ENCODE measurements at places on chromosomes 13 and 19.

DNA sequence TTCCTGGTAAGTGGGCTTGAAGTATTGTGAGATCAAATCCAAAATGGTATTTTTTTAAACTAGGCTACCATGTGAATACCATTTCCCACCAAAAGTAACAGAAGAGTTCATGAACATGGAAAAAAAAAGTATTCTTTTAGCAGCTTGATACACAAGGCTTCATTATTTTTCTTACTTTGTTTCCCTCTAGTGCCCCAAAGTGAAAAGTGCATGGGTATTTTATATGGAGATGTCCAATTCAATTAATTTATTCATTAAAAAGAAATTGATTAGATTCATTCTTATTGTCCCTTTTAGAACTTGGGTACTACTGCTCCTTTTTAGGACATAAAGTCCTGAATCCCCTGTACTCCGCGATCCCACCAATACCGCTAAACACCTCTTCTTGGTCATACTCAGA is 28.6 kb upstream of the SCEL start:
- DNase-seq, result no peak

DNA sequence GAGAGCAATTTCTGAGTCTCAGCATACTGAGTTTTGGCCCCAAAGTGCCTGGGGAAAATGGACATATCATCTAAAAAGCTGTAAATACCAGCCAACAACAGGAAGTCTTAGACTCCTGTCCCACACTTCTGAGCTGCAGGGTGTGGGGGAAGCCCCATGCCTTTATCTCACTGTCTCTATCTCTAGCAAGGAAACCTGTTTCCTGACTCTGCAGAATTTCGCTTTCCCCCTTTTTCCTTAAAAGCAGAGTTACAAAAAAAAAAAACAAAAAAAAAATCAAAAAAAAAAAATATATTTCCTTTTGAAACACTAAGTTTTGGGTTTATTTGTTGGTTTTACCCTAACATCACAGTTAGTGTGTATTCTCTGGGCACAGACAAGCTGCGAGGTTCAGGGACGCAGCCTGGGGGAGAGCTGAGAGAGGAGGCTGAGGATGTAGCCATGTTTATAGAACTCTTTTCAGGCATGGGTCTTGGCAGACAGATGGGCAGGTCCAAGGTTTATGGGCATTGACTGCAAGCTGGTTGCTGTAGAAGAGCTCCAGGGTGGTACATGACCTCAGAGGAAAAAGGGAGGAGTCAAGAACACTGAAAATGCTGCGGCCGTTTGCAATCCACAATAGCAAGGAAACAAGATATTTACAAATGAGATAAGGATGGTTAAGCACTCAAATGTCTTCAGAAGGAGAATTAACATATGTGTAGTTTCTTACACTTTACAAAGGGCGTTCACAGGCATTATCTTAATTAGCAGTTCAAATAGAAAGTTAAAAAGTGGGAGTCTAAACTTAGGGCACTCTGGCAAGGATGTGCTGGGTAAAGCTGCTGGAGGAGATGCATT is 4.9 kb downstream of the MBNL2 start:
- DNase-seq, result no peak

DNA sequence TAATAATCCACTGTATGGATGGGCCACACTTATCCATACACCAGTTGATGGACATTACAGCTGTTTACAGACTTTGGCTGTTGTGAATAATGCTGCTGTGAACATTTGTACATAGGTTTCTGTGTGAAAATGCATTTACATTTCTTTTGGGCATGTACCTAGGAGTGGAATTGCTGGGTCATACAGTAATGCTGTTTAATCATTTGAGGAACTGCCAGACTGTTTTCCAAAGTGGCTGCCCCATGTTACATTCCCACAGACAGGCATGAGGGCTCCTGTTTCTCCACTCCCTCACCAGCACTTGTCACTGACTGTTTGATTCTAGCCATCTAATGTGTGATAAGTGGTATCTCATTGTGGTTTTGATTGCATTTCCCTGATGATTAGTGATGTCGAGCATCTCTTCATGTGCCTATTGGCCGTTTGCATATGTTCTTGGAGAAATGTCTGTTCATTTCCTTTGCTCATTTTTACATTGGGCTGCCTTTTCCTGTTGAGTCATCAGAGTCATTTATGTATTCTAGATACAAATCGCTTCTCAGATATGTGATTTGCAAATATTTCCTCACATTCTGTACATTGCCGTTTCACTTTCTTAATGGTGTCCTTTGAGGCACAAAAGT is 12.8 kb downstream of the TMEM255B start:
- no peak for DNase-seq

DNA sequence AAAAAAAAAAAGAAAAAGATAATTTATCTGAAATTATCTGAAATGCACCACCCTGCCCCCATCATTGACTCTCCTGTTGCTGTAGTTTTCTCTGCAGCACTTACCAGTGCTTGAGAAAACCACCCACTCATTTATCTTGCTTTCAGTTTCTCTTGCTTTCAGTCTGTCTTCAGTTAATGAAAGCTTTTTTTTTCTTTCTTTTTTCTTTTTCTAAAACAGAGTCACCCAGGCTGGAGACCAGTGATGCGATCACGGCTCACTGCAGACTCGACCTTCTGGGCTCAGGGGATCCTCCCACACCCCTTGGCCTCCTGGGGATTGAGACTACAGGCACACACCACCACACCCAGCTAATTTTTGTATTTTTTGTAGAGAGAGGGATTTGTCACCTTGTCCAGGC is 4.3 kb upstream of the ACP5 start:
- DNase-seq, result no peak

- DNase-seq, result no peak
Measured at GRCh38 chr19:47258895-47259555, 2.7 kb downstream of the CCDC9 start.

GRCh38 chr19:49327878-49328544 is 3.0 kb upstream of the SLC6A16 start:
- DNase-seq, result no peak

DNA sequence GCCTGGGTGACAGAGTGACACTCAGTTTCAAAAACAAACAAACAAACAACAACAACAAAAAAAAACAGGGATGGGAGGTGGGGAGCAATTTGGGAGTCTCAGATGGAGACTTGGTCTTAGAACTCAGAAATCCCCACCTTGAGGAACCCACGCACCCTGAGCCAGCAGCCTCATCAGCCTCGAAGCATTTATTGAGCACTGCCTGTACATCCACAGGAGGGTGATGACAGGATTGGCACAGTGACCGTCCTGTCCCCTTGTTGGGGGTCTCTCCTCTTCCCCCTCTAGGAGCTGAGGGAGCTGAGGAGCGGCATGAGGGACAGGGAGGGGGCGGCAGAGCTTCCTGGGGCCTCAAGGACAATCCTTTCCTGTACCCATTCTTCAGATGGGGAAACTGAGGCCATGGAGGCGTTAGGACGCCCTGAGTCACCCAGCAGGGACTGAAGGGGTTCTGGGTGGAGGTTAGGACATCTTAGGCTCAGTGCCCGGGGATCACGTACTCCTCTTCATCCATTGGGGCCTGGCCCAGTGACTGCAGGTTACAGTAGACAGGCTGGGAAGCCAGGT is 5.6 kb downstream of the GDF15 start:
- DNase-seq, result no peak

- DNase-seq, result no peak
Measured at GRCh38 chr13:97339019-97339987, 94.7 kb upstream of the RAP2A start.

GRCh38 chr13:54945973-54946372 is 1917.4 kb downstream of the OLFM4 start:
- no peak for DNase-seq

GRCh38 chr19:53094754-53095575 is 8.3 kb downstream of the ZNF160 start:
- peak; percentile 85 for DNase-seq

DNA sequence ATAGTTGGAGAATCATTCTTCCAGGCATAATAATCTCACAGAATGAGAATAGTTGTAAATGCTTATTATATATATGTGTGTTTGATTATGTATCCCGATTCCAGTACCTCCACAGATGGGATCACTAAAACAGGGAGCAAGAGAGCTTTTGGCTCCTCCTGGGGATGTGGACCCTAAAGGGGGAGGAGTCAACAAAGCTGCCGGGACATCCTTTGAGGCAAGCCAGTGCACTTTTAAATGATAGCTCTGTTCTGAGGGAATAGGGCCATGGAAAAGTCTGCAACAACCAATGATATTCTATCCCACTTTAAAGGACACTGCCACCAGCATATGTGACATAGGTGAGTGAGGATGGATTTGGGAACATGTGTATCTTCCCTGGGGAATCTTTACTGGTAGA is 40.8 kb downstream of the SLITRK5 start:
- DNase-seq, result no peak

- no peak for DNase-seq
Measured at GRCh38 chr13:23786607-23787006, 102.6 kb downstream of the MIPEP start.

DNA sequence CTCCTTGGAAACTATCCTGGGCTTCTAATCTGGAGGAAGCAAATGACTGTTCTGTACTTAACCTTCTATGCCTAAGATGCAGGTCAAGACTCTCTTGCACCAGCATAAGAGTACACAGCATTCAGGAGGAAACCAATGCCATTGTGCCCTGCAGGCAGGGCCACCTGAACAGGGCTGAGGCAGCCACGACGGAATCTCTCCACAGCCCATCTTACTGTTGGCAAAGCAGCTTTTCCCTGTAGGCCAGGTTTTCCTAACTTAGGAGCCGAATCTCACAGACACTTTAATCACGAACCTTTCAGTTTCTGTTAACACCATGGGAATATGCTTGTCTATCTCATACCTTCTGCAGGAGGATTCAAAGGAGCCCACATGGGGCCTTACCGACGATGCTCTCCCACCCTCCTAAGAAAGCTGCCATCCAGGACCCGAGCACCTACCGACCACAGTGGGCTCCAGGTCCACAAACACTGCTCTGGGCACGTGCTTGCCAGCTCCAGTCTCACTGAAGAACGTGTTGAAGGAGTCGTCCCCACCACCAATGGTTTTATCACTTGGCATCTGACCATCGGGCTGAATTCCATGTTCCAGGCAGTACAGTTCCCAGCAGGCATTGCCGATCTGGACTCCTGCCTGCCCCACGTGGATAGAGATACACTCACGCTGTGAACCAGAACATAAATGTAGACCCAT is 2.6 kb downstream of the TUBA3C start:
- DNase-seq, result no peak

DNA sequence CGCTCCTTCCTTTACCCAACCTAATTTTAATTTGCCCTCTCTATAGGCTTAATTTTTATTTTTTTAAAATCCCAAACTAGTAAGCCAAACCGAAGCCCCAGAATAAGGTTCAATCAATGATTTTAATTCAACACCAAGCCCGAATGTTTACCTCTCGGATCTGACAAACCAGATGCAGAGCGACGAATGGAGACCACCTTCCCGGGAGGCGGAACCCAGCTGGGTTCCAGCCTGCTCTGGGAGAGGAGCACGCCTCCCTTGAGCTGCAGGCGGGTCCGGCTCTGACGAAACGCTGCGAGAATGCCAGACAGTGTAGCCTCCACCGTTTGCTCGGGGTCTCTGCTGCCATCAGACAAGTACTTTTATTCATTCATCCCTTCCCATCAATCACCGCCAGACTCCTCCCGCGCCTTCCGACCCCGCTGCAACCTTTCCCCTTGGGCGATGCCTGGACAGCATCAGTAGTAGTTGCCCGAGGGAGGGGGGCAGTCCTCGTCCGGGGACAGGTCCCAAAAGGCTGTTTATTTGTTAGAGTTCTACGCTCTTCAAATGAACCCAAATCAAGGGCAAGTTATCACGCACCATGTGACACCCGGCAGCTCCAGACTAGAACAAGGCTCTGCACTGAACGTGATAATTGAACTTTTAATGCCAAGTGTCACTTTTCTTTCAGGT is 752 bp upstream of the EDNRB start:
- peak; percentile 77 for DNase-seq

- no peak for DNase-seq
Measured at GRCh38 chr19:55493052-55493644, 4.9 kb downstream of the SSC5D start.

DNA sequence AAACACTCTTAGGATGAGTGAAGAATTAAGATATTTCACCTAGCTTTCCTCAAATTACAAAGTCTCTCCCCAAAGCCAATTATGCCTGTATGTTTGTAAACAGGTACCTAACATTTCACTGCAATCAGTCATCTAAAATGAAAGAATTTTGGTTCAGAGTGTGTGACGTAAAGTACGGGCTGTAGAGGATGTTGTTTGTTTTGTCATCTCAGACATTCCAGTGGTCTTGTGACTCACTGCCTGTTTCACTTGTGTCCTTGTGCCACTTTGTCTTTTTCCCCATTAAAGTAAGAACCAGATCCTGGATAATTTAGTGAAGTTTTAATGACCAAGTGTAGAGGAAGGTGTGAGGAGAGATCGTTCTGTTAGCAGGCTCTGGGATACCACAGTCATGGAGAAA is 28.6 kb upstream of the EID2 start:
- no peak for DNase-seq

DNA sequence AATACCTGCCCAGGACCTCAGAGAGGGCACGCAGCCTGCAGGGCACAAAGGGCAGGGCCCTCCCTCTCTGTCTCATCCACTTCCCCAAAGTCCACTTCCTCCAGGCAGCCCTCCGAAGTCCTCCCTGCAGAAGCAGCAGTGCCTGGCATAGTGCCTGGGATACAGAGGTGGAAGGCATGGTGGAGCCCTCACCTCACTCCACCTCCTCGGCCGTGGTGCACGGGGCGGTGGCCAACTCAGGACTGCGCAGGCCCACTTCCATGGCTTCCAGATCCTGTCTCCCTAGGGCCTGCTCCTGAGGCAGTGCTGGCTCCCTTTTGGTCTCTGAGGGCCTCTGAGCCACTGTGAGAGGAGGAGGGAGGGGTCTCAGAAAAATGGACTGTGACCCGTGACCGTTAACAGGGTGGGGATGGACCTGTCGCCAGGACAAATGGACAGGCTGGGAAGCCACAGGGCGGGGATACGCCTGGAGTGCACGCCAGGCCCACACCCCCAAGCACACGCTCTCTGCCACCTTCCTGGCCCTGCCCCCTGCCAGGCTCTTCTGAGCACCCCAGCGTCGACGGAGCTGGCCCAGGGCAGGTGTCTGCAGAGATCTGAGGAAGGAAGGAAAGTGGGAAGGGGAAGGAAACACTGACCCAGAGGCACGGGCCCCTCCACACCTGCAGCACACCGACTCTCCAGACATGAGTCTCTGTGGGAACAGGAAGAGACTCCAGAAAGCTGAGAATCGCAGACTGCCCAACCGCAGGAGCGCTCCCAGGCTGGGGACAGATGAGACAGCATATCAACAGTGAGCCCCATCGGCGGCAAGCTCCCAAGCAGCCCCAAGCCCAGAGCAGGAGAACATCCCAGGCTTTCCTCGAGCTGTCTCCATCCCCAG is 8.4 kb downstream of the REXO1 start:
- DNase-seq, result no peak

DNA sequence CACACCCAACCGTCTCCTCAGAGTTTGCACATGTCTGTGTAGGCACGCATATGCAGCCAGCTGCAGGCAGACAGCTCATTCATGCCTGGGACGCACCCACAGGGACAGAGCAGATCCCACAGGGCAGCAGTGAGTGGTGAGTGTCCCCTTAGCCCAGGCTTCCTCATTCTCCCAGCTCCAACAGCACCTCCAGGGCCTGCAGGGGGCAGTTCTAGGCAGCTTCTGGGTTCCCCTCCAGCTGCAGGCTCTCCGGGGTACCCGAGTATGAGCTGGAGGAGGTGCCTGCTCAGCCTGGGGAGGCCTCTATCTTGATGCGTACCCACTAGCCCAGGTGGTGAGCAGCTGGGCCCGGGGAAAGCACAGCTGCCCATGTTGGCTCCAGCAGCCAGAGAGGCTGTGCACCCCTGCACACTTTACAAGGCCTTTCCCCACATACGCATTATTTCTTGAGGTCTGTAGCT is 1.3 kb upstream of the SHANK1 start:
- no peak for DNase-seq

- no peak for DNase-seq
Measured at GRCh38 chr13:71290963-71291841, 575.8 kb downstream of the DACH1 start.

GRCh38 chr19:32224371-32225244 is 120.8 kb upstream of the ZNF507 start:
- DNase-seq, result peak; percentile 79
